ENCODE measurements at places on chromosomes 16 and 17. TPM values are rescaled to one million over a fixed set of nuclear protein-coding genes. Genes with fewer than 3 reads are reported as not detected.

DNA sequence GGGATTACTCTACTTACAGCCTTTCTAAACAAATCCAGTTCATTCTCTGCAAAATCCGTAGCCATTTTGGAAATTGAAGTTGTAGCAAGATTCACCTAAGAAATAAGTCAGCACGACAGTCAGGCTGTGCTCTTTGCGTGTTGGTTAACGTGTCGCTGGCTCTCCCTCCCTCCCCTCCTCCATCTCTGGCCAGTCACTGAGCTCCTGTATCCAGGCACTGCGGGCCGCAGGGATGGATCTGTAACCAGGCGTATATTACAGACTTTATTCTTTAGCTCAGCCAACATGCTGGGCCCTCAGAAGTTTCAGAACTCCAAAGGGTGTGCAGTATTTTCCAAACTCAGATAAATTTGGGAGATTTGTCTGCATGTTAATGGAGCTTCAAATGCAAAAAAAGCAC is 30.8 kb downstream of the KDM8 start:
- DNase-seq, result peak; percentile 73
- peaks cover 99% of the 10 kb centered on the region for H3K4me1 ChIP-seq
- no peak overlapping the region for H3K4me3 ChIP-seq
- peak overlapping the region; percentile 90 for H3K27ac ChIP-seq
- no peaks in the 10 kb centered on the region for H3K27me3 ChIP-seq

GRCh38 chr17:81132197-81132540 is 33.1 kb upstream of the PVALEF start:
- H3K4me3 ChIP-seq, result no peak overlapping the region
- no peak overlapping the region for H3K27ac ChIP-seq
- H3K27me3 ChIP-seq, result no peaks in the 10 kb centered on the region

DNA sequence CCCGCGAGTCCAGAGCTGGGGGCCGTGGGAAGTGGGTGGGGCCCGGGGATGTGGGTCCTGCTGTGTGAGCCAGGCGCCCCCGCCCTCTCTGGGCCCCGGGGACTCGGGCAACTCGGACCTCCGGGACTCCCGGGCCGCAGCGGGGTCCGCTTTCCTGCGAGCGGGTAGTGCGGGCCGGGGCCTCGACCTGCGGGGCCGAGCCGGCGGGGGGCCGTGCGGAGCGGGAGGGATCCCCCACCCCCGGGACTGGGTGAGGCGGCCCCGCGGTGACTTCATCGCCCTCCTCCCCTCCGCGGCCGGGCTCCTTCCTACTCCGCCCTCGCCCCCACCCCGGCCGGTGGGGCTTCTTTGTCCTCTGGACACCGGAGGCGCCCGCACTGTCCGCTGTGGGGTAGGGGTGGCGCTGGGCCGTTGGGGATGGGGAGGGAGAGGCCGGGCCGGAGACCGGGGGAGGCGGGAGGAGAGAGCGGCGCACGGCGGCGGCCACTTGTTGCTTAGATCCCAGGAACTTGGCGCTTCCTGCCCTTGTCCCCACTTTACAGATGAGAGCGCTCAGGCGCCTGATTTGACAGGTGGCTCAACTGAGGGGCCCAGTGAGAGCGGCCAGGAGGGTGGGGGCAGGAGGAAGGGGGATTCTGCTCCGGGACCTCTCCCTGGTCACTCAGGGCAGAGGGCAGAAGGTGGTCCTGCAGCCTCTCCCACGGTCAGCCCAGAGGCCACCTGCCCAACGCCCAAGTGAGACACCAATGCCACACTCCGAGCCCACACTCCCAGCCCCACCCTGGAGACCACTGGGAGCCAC is 874 bp downstream of the CMTM3 start:
- H3K4me3 ChIP-seq, result peak overlapping the region; percentile 77
- peak overlapping the region; percentile 84 for H3K27ac ChIP-seq
- peaks cover 14% of the 10 kb centered on the region for H3K36me3 ChIP-seq
- peak; percentile 94 for DNase-seq

DNA sequence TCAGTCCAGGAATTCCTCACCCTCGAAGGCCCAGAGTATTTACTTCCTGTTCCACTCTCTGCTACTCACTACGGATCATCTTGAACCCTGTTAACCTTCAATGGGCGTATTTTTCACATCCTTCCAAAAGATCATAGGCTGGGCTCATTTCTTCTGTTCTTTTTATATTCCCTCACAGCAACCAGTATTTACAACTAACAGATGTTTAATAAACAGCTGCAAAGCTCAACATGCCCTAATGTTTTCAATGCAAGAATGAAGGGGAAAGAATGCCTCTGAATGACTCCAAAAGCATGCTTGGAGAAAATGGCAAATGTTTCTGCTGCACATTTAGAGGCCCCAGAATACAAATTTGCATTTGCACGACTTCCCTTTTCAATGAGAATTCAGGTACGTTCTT is 174.9 kb downstream of the ZFHX3 start:
- H3K36me3 ChIP-seq, result no peaks in the 10 kb centered on the region
- peak overlapping the region; percentile 23 for H3K27ac ChIP-seq
- H3K4me3 ChIP-seq, result no peak overlapping the region
- peaks cover 39% of the 10 kb centered on the region for H3K4me1 ChIP-seq

DNA sequence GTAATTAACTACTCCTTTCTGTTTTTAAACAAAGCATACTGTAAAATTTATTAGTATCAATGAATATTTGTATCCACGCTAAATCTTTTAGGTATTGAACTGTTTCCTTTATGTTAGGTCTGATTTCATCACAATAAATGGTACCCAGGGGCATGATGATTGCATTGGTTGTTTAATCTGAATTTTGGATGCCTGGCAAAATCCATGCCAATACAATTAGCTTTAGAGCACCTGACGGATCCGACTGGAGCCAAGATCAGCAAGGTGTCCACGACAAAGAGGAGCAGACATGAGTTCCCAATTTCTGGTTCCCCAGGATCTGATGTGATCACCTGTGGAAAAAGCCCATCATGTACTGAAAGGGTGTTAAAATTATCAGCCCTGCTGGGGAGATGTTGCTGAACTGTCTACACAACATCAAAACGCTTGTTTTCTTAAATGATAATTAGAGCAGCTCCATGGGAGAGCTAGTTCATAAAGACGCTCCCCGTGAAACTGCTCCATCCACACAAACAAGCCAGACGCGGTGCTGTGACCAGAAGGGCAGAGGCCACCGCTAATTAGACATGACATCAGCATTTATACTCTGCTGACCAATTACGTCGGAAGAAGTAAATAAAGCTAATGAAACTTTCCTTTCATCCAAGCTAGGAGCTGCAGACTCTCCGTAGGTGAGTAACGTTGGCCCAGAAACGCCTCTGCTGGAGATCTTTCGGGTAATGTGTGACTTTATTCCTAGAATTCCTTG is 151.7 kb downstream of the CPPED1 start:
- H3K4me3 ChIP-seq, result no peak overlapping the region
- H3K4me1 ChIP-seq, result no peaks in the 10 kb centered on the region
- DNase-seq, result no peak
- no peak overlapping the region for H3K27ac ChIP-seq
- H3K36me3 ChIP-seq, result no peaks in the 10 kb centered on the region

- no peak overlapping the region for H3K27ac ChIP-seq
- no peaks in the 10 kb centered on the region for H3K36me3 ChIP-seq
- no peaks in the 10 kb centered on the region for H3K4me1 ChIP-seq
- no peak for DNase-seq
- no peak overlapping the region for H3K4me3 ChIP-seq
Measured at GRCh38 chr16:65779201-65779600, 587.3 kb upstream of the CDH5 start.

- no peaks in the 10 kb centered on the region for H3K27me3 ChIP-seq
- H3K27ac ChIP-seq, result no peak overlapping the region
- H3K36me3 ChIP-seq, result no peaks in the 10 kb centered on the region
- DNase-seq, result no peak
Measured at GRCh38 chr16:50941681-50942080, 199.8 kb downstream of the CYLD start.

- H3K27ac ChIP-seq, result no peak overlapping the region
- no peak overlapping the region for H3K4me3 ChIP-seq
- H3K36me3 ChIP-seq, result no peaks in the 10 kb centered on the region
- no peaks in the 10 kb centered on the region for H3K27me3 ChIP-seq
- DNase-seq, result no peak
- H3K4me1 ChIP-seq, result no peaks in the 10 kb centered on the region
Measured at GRCh38 chr16:79404571-79404970, 196.0 kb downstream of the MAF start.

- no peak overlapping the region for H3K27ac ChIP-seq
- no peaks in the 10 kb centered on the region for H3K4me1 ChIP-seq
- no peaks in the 10 kb centered on the region for H3K36me3 ChIP-seq
- no peaks in the 10 kb centered on the region for H3K27me3 ChIP-seq
Measured at GRCh38 chr16:56102183-56102686, 89.1 kb upstream of the GNAO1 start.

GRCh38 chr17:60904582-60904981 is 226.9 kb downstream of the BCAS3 start:
- H3K36me3 ChIP-seq, result peaks cover 12% of the 10 kb centered on the region
- DNase-seq, result no peak
- H3K4me3 ChIP-seq, result no peak overlapping the region
- H3K4me1 ChIP-seq, result no peaks in the 10 kb centered on the region
- H3K27me3 ChIP-seq, result no peaks in the 10 kb centered on the region
- no peak overlapping the region for H3K27ac ChIP-seq

Gene SEPTIN1
- 38.5 TPM for total RNA-seq

Gene CDT1
- 7.1 TPM for total RNA-seq

Gene CCL3
- 10.7 TPM for total RNA-seq

Gene KCTD5
- 28.7 TPM for total RNA-seq
